Mesothelial cell of epicardium (in vitro differentiated cells): ENCODE measurements at places on chromosomes 12 and 14. TPM values are rescaled to one million over a fixed set of nuclear protein-coding genes. Genes with fewer than 3 reads are reported as not detected.

DNA sequence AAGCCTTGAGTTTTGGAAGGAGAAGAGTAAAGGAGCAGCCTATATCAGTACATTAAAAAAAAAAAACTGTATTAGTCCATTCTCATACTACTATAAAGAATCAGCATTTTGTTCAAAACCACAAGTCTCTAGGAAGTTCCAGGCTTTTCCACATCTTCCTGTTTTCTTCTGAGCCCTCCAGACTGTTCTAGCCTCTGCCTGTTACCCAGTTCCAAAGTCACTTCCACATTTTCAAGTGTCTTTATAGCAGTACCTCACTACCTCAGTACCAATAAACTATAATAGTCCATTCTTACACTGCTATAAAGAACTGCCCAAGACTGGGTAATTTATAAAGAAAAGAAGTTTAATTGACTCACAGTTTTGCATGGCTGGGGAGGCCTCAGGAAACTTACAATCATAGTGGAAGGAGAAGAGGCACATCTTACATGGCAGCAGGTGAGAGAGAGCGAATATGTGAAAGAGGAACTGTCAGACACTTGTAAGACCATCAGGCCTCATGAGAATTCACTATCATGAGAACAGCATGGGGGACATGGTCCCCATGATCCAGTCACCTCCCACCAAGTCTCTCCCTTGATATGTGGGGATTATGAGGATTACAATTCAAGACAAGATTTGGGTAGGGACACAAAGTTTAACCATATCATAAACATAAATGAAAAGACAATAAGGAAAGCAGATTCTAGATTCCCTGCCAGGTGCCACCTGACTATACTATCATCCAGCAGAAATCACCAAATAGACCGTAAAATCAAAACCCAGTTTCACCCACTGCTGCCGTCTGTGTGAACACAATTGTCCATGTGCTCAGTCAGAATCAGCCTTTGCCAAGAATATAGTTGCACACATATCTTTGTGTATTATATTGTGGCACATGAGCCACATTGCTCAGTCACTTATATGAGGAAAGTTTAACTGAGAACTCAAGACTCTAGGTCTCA, 27.8 kb downstream of the TOGARAM1 start:
- peaks cover 1% of the 10 kb centered on the region for H3K36me3 ChIP-seq
- no peak overlapping the region for H3K4me3 ChIP-seq
- H3K4me1 ChIP-seq = no peaks in the 10 kb centered on the region

The BICD1 gene
- 36.9 to 40.9 TPM (median 38.6 TPM) in 3 replicates for total RNA-seq

- peaks cover 3% of the 10 kb centered on the region for H3K4me1 ChIP-seq
- no peak for DNase-seq
- no peaks in the 10 kb centered on the region for H3K36me3 ChIP-seq
- H3K27ac ChIP-seq = no peak overlapping the region
- no peaks in the 10 kb centered on the region for H3K27me3 ChIP-seq
These were observed 1571.6 kb upstream of the FLRT2 start for GRCh38 chr14:83958359-83958758.

- no peak overlapping the region for H3K4me3 ChIP-seq
- no peak overlapping the region for H3K27ac ChIP-seq
- H3K36me3 ChIP-seq = no peaks in the 10 kb centered on the region
- peaks cover 35% of the 10 kb centered on the region for H3K4me1 ChIP-seq
These were observed 70.0 kb downstream of the PPP2R5E start for GRCh38 chr14:63472986-63473788.

- H3K27ac ChIP-seq = no peak overlapping the region
- H3K4me1 ChIP-seq = peaks cover 2% of the 10 kb centered on the region
- no peak overlapping the region for H3K4me3 ChIP-seq
These were observed 34.5 kb downstream of the VDR start for GRCh38 chr12:47870175-47870781.

The RTN1 gene
- total RNA-seq = 0.34 to 0.78 TPM (median 0.53 TPM) in 3 replicates

DNA sequence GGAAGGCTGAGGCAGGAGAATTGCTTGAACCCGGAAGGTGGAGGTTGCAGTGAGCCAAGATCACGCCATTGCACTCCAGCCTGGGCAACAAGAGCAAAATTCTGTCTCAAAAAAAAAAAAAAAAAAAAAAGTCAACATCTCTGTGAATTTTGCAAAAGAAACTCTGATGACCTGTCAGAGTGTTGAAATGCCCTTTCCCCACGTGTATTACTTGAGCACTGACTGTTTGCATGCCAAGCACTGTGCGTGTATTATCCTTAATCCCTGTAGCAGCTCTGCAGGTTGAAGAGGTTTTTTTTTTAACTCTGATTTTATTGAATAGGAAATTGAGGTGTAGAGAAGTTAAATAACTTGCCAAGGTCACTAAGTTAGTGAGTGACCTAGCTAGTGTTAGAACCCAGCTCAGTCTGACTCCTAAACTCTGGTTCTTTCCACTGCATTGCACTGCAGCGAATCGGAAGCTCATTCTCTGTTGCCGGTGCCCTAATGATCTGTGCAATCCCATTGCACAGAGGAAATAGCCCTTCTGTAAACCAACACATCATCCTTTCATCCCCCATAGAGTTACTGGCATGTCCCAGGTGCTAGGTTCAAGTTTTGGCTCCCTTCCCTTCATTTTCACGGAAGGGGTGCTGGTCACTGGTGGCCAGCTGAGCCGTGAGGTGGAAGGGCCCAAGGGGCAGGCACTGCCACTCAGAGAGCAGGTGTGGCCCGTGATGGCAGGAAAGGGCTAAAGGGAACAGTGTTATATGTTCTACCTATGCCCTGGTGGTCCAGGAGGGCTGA, 122.3 kb downstream of the EML1 start:
- no peak overlapping the region for H3K4me3 ChIP-seq
- no peak for DNase-seq
- peaks cover under 1% of the 10 kb centered on the region for H3K4me1 ChIP-seq
- peaks cover 7% of the 10 kb centered on the region for H3K27me3 ChIP-seq
- H3K36me3 ChIP-seq = peaks cover 7% of the 10 kb centered on the region
- no peak overlapping the region for H3K27ac ChIP-seq

The SMCO2 gene
- total RNA-seq = not detected in 3 replicates

- H3K27ac ChIP-seq = no peak overlapping the region
- H3K27me3 ChIP-seq = no peaks in the 10 kb centered on the region
These were observed 10.4 kb upstream of the SAMD4A start for GRCh38 chr14:54556535-54556934.

DNA sequence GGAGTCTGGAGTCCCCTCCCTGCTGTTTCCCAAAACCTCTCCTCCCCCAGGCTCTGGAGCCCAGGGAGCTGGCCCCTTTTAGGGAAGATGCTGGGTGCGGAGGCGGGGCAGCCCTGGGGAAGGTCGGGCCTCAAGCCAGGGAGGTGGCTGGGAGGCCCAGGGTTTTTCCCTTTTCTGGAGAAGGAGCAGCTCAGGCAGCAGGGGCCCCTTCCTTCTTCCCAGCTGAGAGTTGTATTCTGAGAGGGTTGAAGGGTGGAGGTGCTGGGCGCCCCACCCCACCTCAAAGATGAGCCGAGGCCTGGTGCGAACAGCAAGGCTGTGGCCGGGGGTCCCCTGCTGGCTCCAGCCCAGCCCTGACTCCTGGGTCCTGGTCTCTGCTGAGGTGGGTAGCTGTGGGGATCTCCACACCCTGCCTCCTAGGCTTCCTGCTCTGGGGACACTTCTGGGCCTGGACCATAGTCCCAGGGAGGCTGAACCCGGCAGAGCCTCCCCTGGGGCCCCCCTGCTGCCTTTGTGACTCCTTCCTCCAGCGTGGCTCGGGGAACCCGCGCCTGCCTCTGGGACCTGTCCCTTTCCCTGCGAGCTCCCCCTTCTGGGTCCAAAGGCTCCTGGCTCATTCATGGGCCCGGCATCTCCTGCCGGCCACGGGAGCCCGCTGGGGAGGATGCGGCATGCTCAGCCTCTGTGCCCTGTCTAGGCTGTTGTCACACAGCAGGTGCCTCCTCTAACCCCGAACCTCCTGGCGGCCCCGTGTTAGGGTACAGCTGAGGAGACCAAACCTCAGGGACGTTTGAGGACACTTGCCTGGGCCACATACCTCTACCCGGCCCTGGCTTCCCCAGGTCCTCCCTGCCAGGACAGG, 4.4 kb downstream of the TRMT61A start:
- no peaks in the 10 kb centered on the region for H3K36me3 ChIP-seq
- H3K4me1 ChIP-seq = peaks cover 15% of the 10 kb centered on the region
- DNase-seq = no peak

The LRRC43 gene
- 3.9 to 6.6 TPM (median 4.9 TPM) in 3 replicates for total RNA-seq

The FAM222A gene
- total RNA-seq = 1.1 to 1.9 TPM (median 1.6 TPM) in 3 replicates

The CRADD gene
- 6.3 to 7.0 TPM (median 6.6 TPM) in 3 replicates for total RNA-seq

- no peak for DNase-seq
- no peak overlapping the region for H3K4me3 ChIP-seq
- no peaks in the 10 kb centered on the region for H3K27me3 ChIP-seq
These were observed 175.7 kb upstream of the FBXO33 start for GRCh38 chr14:39607978-39608377.

DNA sequence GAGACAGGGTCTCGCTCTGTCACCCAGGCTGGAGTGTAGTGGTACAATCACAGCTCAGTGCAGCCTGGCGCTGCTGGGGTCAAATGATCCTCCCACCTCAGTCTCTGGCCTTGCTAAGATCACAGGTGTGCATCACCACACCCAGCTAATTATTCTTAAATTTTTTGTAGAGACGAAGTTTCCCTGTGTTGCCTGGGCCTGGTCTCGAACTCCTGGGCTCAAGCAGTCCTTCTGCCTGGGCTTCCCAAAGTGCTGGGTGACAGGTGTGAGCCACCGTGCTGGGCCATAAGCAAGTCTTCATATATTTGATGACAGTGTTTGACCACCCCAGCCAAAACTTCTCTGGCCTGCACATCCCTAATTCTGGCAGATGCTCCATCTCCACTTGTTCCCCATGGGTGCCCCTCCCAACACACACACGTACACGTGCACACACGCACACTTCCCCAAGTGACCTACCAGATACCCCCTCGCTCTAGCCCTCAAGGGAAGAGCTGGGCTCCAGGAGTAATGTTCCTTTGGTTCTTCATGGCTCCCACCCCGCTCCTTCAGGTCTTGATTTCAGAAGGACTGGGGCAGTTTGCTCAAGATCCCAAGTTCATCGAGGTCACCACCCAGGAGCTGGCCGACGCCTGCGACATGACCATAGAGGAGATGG, 104.3 kb upstream of the FKBP4 start:
- DNase-seq = no peak
- peaks cover 20% of the 10 kb centered on the region for H3K4me1 ChIP-seq
- H3K27me3 ChIP-seq = no peaks in the 10 kb centered on the region

The OR6S1 gene
- total RNA-seq = not detected in 3 replicates

GRCh38 chr14:40004871-40005500, 572.8 kb upstream of the FBXO33 start:
- no peaks in the 10 kb centered on the region for H3K27me3 ChIP-seq
- DNase-seq = no peak
- H3K27ac ChIP-seq = no peak overlapping the region

GRCh38 chr14:89022274-89022673, 197.8 kb downstream of the TTC8 start:
- H3K4me1 ChIP-seq = no peaks in the 10 kb centered on the region
- no peak for DNase-seq
- no peak overlapping the region for H3K4me3 ChIP-seq
- H3K36me3 ChIP-seq = no peaks in the 10 kb centered on the region
- peaks cover 63% of the 10 kb centered on the region for H3K27me3 ChIP-seq
- H3K27ac ChIP-seq = no peak overlapping the region

GRCh38 chr12:123105211-123105826, 45.6 kb downstream of the PITPNM2 start:
- no peaks in the 10 kb centered on the region for H3K36me3 ChIP-seq
- H3K4me3 ChIP-seq = no peak overlapping the region
- DNase-seq = no peak
- no peaks in the 10 kb centered on the region for H3K4me1 ChIP-seq
- H3K27me3 ChIP-seq = no peaks in the 10 kb centered on the region

GRCh38 chr12:31207799-31208465, 118.0 kb downstream of the SINHCAF start:
- no peak overlapping the region for H3K4me3 ChIP-seq
- DNase-seq = no peak
- peaks cover 18% of the 10 kb centered on the region for H3K4me1 ChIP-seq
- H3K27ac ChIP-seq = no peak overlapping the region
- H3K27me3 ChIP-seq = peaks cover 2% of the 10 kb centered on the region
- H3K36me3 ChIP-seq = no peaks in the 10 kb centered on the region

The CD27 gene
- not detected in 3 replicates for total RNA-seq

The DCN gene
- 1,349 to 1,406 TPM (median 1,402 TPM) in 3 replicates for total RNA-seq

The SLC41A2 gene
- total RNA-seq = 5.9 to 10.1 TPM (median 6.9 TPM) in 3 replicates

The GPD1 gene
- total RNA-seq = 0.72 to 1.2 TPM (median 1.1 TPM) in 3 replicates

GRCh38 chr14:83706231-83706954, 1823.6 kb upstream of the FLRT2 start:
- H3K4me3 ChIP-seq = no peak overlapping the region
- no peak overlapping the region for H3K27ac ChIP-seq
- H3K4me1 ChIP-seq = peaks cover 6% of the 10 kb centered on the region
- no peak for DNase-seq

- no peak overlapping the region for H3K4me3 ChIP-seq
- H3K27me3 ChIP-seq = no peaks in the 10 kb centered on the region
- peak overlapping the region; percentile 94 for H3K27ac ChIP-seq
- no peaks in the 10 kb centered on the region for H3K36me3 ChIP-seq
These were observed 7.3 kb upstream of the RCOR1 start for GRCh38 chr14:102584871-102585869.

GRCh38 chr12:56021889-56022497, 1.1 kb downstream of the IKZF4 start:
- peak overlapping the region; percentile 99 for H3K27ac ChIP-seq
- peaks cover 8% of the 10 kb centered on the region for H3K36me3 ChIP-seq
- no peak for DNase-seq
- no peaks in the 10 kb centered on the region for H3K27me3 ChIP-seq

The LUM gene
- total RNA-seq = 490 to 545 TPM (median 508 TPM) in 3 replicates

The CD69 gene
- 0.40 to 0.78 TPM (median 0.43 TPM) in 3 replicates for total RNA-seq

The TUBA1A gene
- total RNA-seq = 343 to 347 TPM (median 343 TPM) in 3 replicates

GRCh38 chr12:48767047-48767446, 21.8 kb downstream of the ADCY6 start:
- no peaks in the 10 kb centered on the region for H3K4me1 ChIP-seq
- DNase-seq = no peak
- peaks cover 32% of the 10 kb centered on the region for H3K36me3 ChIP-seq
- no peak overlapping the region for H3K4me3 ChIP-seq
- H3K27me3 ChIP-seq = no peaks in the 10 kb centered on the region
- no peak overlapping the region for H3K27ac ChIP-seq

- H3K4me3 ChIP-seq = peak overlapping the region; percentile 94
- peaks cover 30% of the 10 kb centered on the region for H3K4me1 ChIP-seq
- no peaks in the 10 kb centered on the region for H3K27me3 ChIP-seq
- peak overlapping the region; percentile 100 for H3K27ac ChIP-seq
These were observed 1.2 kb downstream of the KLHDC2 start for GRCh38 chr14:49769171-49769570.

The BCL11B gene
- 11.6 to 12.3 TPM (median 11.8 TPM) in 3 replicates for total RNA-seq

- peak overlapping the region; percentile 75 for H3K27ac ChIP-seq
- DNase-seq = no peak
- no peaks in the 10 kb centered on the region for H3K27me3 ChIP-seq
- H3K4me1 ChIP-seq = peaks cover 5% of the 10 kb centered on the region
- no peak overlapping the region for H3K4me3 ChIP-seq
- H3K36me3 ChIP-seq = peaks cover 14% of the 10 kb centered on the region
These were observed 47.9 kb downstream of the NUAK1 start for GRCh38 chr12:106090591-106091445.

DNA sequence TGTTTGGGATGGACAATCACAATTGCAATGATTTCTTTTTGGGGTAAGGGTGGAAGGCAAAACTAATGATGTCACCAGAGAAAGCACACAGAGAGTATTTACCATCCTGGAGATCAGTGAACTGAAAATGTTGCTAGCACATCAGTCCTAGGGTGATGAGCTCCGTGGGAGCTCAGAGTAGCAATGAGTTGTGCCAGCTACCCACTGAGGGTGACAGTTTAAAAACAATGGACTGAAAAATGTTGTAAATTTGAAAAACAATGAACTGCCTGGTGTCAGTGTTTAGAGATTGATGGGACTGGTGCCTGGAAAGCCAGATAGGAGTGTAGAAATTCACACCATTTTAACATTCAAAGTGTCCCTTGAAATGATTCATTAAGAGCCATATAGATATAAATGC, 198.5 kb downstream of the ATP23 start:
- H3K27me3 ChIP-seq = peaks cover 10% of the 10 kb centered on the region
- no peaks in the 10 kb centered on the region for H3K4me1 ChIP-seq
- H3K27ac ChIP-seq = no peak overlapping the region
- no peak overlapping the region for H3K4me3 ChIP-seq
